ENCODE measurements at places on chromosomes 1 and 21.
A peak's percentile ranks its signal among the peaks of the same experiment; 100 is the strongest.

- DNase-seq = no peak
These were observed 187.5 kb downstream of the HHAT start for GRCh38 chr1:210516092-210516656.

DNA sequence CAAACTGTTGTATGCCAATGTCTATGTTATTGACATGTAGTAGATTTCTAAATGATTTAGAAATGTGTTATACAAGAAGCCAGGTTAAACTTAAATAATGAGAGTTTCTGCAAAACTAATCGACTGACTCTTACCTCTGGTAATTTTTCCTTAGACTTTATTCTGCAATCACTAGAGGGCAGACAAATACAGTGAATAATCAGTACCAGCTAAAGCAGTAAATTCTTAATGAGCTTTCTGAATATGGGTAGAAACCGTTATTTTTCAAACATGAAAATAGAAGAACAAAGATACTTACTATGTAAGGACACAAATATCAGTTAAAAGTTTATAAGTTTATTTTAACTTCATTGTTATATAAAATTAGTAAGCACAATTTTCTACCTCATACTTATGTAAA lies 97.9 kb upstream of the RGS1 start:
- DNase-seq = peak; percentile 53

- DNase-seq = no peak
These were observed 46.0 kb upstream of the EDARADD start for GRCh38 chr1:236348071-236348470.

- no peak for DNase-seq
These were observed 48.2 kb downstream of the RPE65 start for GRCh38 chr1:68401506-68401905.

DNA sequence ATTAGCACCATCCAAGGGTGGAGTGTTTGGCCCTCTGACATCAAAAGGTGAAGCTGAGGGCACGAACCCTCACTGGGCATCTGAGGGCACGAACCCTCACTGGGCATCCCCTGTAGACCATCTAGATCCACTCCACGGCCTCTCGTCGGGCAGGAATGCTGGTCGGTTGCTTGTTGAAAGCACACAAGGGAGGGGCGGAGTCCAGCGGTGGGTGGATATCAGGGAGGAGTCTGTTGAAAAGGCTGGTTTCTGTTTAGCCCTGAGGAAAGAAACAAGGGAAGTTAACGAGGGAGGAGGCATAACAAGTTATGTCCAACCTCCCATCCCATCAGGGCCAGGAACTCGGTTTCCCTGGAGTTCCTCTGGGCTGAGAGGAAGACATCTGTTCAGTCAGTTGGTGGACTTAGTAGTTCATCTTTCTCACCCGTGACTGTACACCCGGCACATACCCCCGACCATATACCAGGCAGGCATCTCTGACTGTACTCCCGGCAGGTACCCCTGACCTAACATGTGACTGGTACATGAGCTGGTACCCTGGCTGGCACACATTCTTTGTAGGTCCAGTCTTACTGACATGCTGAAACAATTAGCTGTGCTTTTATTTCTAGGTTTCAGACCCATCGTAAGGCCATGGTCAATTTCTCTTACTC lies 32.1 kb upstream of the PDE9A start:
- DNase-seq = no peak

GRCh38 chr1:62706985-62707743 lies 19.0 kb upstream of the DOCK7 start:
- no peak for DNase-seq

DNA sequence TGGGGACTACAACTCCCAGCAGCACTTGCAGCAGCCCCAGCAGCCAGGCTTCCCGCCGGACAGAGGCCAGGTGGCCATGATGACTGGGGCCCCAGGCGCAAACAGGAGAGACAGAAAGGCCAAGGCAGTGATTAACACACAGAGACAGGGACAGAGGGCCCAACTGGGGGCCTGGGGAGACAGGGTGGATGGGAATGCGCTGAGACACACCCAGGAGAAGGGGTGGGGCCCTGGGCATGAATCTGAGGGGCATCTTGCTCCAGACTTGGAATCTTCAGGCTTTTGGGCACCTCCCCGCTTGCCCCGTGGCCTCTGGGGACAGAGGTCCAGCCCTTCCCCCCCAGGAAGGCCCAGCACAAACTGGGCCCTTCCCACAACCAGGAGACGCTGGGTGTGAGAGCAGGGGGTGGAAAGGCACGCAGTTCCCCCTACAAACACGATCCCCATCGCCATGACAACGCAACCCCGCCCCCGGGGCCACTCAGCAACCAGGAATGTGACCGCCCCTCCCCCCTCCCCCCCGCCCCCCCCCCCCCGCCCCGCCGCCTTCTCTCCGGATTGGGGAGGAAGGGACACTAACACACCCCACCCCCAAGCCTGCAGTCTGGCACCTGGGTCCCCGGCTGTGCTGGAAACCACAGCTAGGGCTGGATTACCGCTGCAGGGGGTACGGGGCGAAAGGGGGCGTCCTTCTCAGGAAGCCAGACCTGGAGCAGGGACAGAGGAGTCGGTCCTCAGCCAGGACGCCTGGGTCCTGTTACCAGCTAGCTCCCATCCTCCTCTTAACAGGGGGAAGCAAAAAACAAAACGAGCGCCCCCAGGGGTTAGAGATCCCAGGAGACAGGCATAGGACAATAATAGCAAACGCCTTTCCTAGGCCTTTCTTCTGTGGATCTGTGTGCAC lies 4.5 kb downstream of the HDGF start:
- peak; percentile 51 for DNase-seq

- no peak for DNase-seq
These were observed 19.5 kb upstream of the RNF223 start for GRCh38 chr1:1093610-1093943.

DNA sequence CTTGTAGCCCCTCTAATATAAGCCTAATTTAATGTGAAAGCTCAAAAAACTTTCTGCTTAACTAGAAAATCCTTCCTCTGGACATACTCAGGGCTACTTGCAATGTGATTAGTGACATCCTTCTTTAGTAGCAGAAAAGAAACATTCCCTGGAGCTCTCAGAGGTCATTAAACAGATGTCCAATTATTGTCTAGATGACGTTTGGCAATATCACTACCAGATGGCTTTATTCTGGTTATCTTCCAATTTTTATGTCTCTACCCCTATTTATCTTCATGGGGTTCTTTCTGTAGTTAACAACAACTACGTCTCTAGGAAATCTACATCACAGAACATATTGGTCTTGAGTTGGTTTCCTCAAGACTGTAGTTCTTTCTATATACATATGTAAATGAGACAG lies 44.2 kb downstream of the CTH start:
- no peak for DNase-seq

DNA sequence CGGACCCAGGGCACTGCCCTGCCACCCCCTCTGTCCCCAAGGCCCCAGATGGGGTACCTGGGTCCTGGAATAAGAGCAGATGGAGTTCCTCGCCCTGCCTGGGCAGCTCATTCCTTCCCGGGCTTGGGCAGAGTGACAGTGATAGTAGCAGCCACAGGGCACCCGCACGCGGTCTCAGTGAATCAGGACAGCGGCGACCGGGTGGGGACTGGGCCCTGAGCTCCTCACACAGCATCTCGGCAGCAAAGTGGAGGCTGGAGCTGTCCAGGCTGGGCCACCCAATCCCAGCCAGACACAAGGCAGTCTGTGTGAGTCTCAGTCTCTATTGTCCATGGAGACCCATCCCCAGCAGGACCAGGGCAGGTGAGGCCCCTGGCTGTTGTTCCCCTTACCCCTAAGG lies 37.4 kb upstream of the CCDC27 start:
- no peak for DNase-seq

- no peak for DNase-seq
These were observed 3.8 kb downstream of the STMN1 start for GRCh38 chr1:25902462-25902861.

- DNase-seq = no peak
These were observed 77.0 kb upstream of the ARHGAP29 start for GRCh38 chr1:94314222-94314858.

GRCh38 chr1:93756657-93757056 lies 75.0 kb upstream of the BCAR3 start:
- no peak for DNase-seq

GRCh38 chr1:185144233-185144632 lies 12.5 kb downstream of the TRMT1L start:
- DNase-seq = no peak

GRCh38 chr1:93670141-93670540 lies 11.5 kb downstream of the BCAR3 start:
- DNase-seq = no peak

- no peak for DNase-seq
These were observed 4.0 kb downstream of the SLC30A10 start for GRCh38 chr1:219924342-219924741.

- DNase-seq = no peak
These were observed 221.1 kb downstream of the NPHP4 start for GRCh38 chr1:5770981-5771765.

- no peak for DNase-seq
These were observed 1.5 kb downstream of the TTC3 start for GRCh38 chr21:37074546-37074945.

GRCh38 chr1:200154069-200154767 lies 126.7 kb downstream of the NR5A2 start:
- no peak for DNase-seq

GRCh38 chr1:31795801-31796621 lies 19.8 kb downstream of the SPOCD1 start:
- no peak for DNase-seq

GRCh38 chr1:59560807-59561450 lies 253.8 kb upstream of the HOOK1 start:
- DNase-seq = no peak

GRCh38 chr21:25573409-25574206 lies 33.7 kb downstream of the MRPL39 start:
- DNase-seq = peak; percentile 2

DNA sequence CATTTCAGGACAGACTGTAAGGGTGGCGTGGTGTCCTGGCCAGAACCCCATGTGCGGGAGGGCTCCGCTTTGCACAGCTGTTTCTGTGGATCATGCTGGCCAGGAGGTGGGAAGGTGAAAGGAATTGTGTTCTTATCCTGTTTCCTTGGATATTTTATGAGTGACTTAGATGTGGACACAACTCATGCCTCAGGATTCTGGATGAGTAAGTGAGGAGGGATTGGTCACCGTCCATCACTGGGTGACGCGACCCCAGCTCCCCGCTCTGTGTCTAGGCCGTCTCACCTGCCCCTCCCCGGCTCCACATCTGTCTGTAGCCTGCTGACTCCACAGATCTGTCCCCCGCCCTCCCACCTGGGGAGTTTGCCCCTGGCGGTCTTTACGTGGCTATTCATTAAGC lies 48.8 kb downstream of the PIK3CD start:
- DNase-seq = no peak

GRCh38 chr1:96683931-96684330 lies 37.7 kb upstream of the PTBP2 start:
- DNase-seq = no peak

DNA sequence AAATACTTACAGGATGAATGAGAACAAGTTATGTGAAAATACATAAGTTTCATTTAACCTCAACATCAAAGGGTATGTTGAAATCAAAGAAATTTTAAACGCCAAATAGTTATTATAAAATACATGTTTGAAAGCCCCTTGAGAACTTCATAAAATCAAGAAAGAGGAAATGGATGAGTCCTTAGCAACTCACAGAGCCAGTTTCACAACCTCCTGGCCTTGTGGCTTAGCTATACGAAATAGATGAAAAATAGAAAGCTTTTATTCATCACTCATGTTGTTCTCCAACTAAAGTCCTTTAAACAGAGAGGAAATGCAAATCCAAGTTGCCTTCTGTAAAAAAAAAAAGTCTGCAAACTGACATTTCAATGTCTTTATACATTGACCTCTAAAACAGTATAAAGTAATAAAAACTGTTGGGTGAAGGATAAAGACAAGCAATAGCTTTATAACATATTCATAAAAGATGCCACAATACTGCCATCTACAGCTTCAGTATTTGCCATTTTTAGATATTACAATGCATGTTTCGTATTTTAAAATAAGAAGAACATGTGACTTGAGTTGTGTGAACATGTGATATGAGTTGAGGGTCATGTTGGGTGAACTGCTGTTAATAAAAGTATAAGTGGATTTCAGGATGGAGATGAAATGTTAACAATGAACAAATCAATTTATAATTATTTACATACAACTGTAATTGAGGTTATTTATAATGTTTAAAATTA lies 847.8 kb downstream of the MRPL39 start:
- no peak for DNase-seq

- DNase-seq = no peak
These were observed 2.5 kb downstream of the WLS start for GRCh38 chr1:68229650-68230483.

- DNase-seq = no peak
These were observed 55.0 kb downstream of the CNIH3 start for GRCh38 chr1:224671076-224671475.

- no peak for DNase-seq
These were observed 76.5 kb downstream of the EPS15 start for GRCh38 chr1:51442616-51443015.

DNA sequence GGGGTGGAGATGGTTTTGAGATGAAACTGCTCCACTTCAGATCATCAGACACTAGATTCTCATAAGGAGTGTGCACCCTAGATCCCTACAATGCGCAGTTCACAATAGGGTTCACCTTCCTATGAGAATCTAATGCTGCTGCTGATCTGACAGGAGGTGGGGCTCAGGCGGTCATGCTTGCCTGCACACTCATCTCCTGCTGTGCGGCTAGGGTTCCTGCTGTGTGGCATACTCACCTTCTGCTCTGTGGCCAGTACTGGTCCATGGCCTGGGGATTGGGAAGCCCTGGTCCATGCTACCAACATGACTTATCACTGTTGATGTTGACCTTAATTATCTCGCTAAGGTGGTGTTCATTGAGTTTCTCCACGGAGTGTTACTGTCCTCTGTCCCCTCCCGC lies 144.5 kb downstream of the NAV1 start:
- no peak for DNase-seq

GRCh38 chr1:158163000-158163947 lies 17.4 kb upstream of the CD1D start:
- DNase-seq = no peak

DNA sequence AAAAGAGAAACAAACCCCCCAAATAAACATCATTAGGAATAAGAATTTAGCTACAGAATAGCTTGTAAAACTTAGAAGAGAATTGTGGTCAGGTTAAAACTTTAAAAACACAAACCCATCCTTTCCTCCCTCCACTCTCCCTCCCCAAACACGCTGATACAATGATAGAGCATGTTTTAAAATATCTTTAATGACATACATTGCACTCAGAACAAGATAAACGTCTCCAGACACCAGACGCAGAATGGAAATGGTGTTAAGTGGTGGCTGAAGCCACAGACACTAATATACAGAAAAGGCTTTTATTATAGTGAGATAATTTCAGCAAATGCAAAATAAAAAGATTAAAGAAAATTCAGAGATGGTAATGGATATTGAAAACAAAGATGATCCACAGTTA lies 58.9 kb upstream of the SAMD13 start:
- no peak for DNase-seq

GRCh38 chr1:164702216-164702615 lies 143.2 kb downstream of the PBX1 start:
- no peak for DNase-seq

GRCh38 chr1:79550402-79550801 lies 543.9 kb upstream of the ADGRL4 start:
- DNase-seq = no peak
